DMS153 (cell line): ENCODE measurements at places on chromosomes 6 and 20.

DNA sequence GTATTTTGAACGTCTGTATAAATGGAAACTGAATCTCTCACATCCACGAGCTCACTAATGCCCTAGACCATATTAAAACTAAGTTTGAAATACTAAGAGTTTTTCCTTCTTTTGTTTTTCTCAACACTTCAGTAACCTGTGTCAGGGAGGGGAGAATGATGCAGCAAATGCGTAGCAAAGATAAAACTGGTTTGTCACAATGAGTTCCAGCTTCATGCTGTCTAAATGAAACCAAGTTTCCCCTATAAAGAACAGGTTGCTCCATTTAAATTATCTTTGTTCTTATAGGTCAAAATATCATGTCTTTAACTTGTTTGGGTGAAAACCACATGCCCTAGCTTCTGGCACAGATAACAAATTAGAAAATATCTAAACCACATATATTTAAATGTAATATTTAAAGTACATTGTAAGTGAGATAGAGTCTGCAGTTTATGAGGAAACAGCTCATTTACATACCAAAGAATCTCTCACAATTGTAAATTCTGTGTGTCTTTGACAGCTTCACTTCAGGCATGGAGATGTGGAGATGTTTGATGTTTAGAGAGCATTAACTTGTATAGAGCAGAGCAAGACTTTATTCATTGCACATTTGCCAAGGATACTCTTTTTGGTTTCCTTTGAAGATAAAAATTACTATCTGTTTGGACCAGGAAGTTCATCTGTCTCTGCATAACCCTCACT, 7.3 kb downstream of the TRDN start:
- DNase-seq = no peak

DNA sequence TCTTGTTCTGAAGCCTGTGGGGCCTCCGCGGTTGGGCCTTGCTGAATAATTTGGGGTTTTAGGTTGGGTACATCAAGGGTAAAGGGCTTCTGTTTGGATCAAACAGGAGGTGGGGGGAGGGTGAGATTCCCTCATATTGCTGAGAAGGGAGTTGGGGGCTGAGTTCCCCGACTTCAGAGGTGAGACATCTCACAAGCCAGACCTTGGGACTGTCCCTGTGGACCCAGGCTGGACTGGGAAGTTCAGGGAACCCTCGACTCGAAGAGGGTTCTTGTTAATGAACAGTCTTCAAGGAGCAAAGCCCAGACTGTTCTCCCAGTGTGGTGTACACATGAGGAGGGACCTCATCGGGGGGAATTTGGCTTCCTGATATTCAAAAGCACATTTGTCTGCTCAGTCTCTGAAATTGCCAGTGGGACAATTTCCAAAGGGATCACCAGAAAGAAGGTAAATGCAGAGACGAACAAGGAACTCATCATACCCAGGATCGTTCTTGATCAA, 118.5 kb downstream of the SYCP2 start:
- no peak for DNase-seq

DNA sequence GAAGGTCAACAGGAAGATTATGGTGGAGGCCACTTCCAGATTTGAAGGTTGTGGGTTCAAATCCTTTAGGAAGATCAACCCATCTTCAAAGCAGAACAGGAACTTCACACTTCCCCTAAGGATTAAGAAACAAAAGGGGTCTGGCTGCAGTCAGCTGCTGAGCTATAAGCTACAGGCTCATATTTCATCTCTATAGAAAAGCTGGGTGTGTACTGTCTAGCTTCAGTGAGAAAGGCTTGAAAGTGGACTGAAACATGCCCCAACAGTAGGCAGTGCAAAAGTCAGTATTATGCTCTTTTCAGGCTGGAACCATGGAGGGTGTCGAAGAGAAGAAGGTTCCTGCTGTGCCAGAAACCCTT, 60.1 kb upstream of the SPDEF start:
- DNase-seq = peak; percentile 5

- peak; percentile 7 for DNase-seq
Observed at GRCh38 chr6:156731396-156731795, 45.8 kb upstream of the ARID1B start.

GRCh38 chr6:130288065-130288464, 65.3 kb upstream of the SAMD3 start:
- DNase-seq = no peak

DNA sequence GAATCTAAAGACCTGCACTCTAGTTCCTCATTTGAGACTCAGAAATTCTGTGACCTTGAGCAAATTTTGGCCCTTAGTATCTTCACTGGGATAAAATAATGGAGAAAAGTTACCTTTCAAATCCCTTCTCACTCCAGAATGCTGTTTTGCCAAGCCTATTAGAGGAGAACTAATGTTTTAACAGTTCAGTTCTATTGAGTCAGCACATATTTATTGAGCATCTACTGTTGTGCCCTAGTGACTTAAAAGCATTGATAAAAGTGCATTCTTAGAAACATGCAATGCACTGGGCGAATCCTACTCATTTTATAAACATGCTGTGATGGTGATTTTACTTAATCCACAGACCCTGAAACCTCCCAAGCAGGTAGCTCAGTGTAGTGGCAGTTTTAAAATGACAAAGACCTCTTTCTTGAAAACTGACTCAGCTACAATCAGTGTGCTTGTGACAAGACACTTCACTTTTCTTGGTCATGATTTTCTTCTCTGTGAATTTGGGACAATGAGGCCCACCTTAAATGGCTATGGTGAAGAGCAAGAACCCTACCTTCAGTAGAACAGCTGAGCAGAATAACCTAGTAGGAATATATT, 312.0 kb downstream of the ALDH8A1 start:
- DNase-seq = no peak

DNA sequence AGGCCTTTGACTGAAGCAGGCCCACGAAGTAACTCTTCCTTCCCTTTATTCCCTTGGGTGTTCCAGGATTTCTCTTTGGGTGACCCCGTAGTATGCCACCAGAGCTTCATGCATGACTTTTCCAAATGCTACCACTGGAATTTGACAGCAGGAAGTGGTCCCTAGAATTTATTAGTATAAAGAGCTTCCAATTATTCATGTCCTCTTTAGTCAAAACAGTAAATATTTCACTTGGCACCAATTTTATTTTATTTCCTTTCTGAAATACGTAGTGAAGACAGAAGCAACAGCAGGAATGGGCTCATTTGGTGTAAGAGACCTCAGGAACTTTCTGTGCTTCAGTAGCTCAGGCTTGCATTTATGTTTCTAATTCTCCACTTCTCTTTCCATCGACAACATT, 151.3 kb downstream of the LCA5 start:
- DNase-seq = no peak

DNA sequence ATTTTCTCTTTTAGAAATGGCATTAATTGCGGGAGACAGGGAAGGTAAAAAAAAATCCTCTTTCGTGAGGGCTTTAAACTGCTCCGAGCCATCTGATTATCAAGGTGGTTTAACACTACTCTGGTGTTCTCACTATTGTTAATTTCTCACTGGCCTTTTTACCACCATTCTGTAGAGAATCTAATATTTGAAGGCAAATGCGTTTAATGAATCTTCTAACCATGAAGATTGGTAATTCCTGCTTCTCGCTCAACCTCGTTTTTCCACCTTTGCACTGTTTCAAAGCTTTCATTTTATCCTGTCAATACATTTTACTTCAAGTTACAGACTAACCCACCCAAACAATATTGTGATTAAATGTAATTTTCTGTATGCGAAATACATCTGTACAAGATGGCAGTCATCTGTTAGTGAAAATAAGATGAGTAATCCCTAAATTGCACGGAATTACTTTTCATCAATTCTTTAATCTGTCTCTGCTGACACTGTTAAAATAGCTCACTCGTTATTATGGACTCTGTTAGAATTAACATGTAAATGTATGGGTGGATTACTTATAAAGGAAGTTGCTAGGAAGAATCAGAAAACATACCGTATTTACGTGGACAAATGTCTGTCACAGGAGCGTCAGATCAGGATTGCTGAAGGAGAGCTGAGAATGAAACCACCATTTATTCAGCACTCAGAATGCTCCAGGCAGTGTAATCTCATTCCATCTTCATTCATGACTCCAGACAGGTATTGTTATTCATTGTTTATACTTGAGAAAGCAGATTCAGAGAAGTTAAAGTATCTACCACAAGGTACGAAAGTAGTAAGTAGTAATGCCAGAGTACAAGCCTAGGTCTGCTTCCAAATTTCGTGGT, 1.1 kb upstream of the LCA5 start:
- no peak for DNase-seq

DNA sequence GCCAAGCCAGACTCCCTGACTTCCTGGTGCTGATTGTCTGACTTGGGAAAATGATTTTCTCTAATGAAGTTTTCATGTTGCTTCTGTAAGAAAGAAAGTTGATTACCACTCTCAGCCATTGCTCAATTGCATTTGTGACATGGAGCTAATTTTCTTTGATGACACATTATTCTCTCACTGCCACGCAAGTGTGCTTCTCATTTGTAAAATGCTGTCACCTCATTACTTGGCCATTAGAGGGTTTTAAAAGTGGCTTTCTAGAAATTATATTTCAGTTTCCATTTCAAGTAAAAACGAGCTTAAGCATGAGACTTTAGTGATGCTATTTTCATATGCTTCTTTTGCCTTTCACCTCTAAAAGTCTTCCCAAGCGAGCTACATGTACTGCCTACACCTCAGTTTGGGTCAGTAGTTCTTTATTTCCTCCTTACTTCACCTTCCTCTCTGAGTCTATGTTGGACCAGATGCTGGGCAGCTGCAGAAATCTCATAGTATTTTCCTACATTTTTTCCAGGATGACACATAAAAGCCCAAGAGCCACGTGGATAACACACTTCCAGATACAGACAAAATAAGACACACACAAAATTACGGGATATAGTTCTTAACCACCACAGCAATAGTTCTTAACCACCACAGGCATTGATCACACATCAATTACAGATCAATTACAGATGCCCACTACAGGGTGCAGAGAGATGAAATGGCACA, 6.3 kb upstream of the FAM210B start:
- DNase-seq = no peak

- no peak for DNase-seq
Observed at GRCh38 chr20:29873946-29874345, 1383.5 kb upstream of the DEFB115 start.

DNA sequence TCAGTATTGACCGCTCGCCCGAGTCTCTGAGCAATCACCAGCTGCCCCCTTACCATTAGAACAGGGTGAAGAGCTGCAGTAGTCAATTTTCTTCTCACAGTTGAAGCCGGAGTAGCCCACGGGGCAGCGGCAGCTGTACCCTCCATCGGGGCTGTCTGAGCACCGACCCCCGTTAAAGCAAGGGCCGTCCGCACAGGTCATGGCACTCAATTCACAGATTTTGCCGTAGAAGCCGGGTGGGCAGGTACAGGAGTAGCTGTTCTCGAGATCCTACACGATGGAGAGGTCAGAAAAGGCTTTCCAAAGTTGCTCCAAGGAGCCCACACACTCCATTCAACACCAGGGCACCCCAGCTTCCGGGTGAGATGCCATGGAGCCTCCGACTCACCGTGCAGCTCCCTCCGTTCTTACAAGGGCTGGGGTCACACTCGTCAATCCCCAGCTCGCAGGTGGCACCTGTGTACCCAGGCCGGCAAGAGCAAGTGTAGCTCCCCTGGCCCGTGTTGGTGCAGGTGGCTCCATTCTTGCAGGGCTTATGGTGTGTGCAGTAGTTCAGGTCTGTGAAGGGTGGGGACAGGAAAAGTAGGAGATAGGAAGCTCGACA, 5.9 kb downstream of the DLL1 start:
- DNase-seq = no peak

GRCh38 chr20:48094944-48095343, 309.7 kb upstream of the SULF2 start:
- DNase-seq = no peak

DNA sequence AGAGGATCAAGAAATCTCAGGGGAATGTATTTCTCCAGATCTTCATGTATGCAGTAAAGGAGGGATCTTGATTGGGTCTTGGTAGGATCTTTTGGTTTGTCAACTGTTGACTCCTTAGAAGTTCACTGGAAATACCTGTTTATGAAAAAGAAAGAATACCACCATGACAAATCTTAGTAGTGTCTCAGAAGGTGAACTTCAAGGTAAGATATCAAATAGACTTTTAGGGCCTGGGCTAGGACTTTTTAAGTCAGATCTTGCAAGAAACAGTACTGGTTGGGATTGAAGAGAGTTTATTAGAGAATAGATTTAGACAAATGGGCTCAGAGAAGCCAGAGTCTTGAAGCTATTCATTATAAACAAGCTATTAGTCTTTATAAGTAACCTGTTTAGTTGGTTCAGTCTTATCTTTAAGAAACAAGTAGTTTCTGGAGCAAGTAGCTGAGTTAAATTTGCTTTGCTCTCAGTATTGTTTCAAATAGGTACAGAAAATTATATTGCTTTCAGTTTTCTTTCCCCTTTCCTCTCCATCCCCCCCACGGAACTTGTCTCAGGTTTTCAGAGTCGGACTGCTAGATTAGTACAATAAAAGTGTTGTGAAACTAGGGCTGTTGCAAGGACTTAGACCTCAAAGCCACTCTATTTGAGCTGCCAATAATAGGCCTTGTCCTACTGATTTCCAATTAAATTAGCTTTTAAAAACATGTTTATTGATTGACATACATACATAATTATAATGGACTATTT, 529.1 kb upstream of the CITED2 start:
- DNase-seq = no peak

DNA sequence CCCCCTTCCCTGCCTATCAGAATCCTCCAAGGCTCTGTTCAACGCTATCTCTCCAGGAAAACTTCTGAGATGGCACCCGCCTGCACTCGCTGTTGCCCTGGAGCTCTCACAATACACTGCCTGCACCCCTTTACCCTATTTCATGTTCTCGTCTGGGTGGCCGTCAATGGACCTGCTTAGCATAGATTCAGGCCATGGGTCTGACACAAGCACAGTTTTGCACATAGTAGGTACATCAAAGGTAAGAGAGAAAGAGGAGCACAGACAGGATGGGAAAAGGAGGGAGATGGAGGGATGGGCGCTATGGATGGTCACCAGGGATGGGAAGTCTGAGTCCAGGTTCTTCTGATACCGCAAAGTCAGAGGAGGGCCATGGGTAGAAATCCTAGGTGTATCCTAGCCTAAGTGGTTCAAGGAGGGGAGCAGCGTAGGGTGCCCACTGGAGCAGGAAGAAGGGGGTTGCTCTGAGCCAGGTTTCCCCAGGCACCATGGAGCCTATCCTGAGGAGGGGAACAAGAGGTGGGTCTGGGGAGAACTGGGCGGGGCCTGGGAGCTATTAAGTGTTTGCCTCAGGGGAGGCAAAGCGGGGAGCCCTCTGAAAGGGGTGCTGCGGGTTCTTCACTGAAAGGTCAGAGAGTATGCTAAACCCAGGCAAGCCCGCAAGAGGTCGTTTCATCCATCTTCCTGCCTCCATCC, 89.3 kb downstream of the MRPL14 start:
- no peak for DNase-seq

DNA sequence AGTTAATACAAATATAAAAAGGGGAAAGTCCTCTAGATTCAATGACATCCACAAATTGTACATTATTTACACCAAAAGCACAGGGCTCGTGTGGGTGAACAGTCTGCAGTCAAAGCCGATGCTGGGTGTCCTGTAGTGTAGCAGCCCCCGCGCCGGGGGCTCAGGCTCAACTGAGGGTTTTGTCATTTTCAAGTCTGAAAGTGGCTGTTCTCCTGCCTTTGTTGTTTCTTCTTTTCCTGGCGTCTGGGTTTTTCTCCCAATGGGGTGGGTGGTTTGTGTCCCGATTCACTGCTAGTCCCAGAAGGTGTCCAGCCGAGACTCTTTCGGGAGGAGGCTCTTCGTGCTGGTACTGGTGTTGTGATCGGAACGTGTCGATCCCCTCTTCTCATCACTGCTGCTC, 146.0 kb downstream of the ZMYND8 start:
- no peak for DNase-seq
